Activated T-helper 9 cell treated with anti-CD3 and anti-CD28 coated beads, Interleukin-2, amount 50 U/mL, for 16 hours (primary cell): ENCODE measurements at places on chromosomes 13 and 19.

GRCh38 chr13:75587679-75588078 is 38.1 kb downstream of the UCHL3 start:
- DNase-seq = no peak

- DNase-seq = no peak
These were observed 20.4 kb downstream of the STARD13 start for GRCh38 chr13:33265133-33265532.

- no peak for DNase-seq
These were observed 459 bp downstream of the PCDH20 start for GRCh38 chr13:61415058-61415721.

DNA sequence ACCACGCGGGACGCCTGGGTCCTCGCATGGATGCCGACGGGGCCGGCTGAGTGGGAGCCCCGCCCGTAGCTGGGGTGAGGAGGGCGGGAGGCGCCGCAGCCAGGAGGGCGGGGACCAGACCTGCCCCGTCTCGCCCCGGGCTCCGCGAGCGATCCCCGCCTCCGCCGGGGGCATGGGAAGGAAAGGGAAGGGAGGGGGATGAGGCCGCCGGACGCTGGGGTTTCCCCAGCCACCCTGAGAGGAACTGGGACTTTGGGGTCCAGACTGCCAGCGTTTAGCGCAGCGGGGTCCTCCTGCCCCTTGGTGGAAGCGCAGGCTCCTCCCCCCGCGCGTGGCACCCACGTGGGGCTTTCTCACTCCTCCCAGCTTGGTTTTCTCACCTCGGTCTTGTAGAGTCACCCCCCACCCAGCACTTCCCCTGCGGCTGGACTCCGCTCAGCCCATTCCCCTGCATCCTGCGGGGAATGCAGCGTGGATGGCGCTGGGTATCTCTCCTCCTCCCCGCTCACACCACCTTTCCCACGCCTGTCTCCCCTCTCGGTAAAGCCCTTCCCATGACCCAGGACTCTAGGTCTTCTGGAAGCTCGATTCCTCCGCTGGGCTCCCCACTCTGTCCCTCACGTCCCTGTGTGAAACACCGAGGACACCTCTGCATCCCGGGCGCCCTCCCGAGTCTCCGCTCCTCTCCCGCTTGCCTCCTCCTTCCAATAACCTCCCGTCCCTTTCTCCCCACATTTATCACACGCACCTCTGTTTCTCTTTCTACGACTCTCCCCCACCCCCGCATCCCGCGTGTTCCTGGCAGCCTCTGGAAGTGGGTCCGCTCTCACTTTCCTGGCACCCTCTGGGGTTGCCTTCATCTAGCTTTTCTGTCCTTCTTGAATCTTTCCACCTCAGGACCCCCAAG is 2.1 kb downstream of the TGFB1 start:
- DNase-seq = peak; percentile 80

DNA sequence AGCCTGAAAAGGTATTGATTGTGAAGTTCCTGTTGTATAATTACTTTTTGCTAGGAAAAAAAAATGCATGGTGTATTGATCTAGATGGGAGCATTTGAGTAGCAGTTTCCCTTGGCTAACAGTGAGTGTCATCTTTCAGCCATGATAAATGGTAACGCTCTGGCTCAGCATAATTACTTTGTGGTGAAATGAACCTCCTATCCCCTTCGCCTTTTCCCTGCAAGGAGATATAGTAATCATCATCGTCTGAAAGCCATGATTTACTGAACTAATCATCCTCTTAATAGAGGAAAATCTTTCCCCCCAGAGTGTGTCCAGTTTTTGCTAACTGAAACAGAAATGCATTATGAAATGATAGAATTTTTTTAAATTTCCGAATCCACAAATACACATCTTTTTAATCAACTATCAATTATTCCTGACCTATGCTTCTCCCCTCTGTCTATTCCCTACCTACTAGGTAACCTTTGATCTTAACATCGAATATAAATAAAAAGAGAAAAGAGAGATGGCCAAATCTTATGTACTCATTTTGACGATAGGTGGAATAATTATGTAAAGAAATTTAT is 88.7 kb downstream of the MAB21L1 start:
- DNase-seq = no peak
